Gastroesophageal sphincter (tissue), 4 donors: ENCODE measurements at places on chromosomes 2 and 18. TPM values are rescaled to one million over a fixed set of nuclear protein-coding genes. Genes with fewer than 3 reads are reported as not detected.
A peak's percentile ranks its signal among the peaks of the same experiment; 100 is the strongest.

GRCh38 chr2:65431421-65432226, 775 bp downstream of the SPRED2 start:
- no peak for ATAC-seq

GRCh38 chr2:217105733-217106649, 246.1 kb upstream of the TNP1 start:
- peak; percentile 39 for ATAC-seq

DNA sequence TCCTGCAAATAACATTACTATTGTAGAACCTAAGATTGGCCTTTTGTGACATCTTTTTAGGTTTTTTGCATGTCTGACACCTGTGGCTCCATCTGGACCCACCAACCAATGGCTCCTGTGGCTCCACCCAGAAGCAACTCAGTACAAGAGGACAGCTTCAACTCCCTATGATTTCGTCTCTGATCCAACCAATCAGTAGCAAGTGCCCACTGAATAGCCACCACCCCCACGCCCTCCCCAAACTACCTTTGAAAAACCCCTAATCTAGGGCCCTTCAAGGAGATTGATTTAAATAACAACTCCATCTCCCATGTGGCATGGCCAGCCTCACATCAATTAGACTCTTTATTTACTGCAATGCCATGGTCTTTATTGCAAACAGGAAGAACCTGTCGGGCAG, 23.6 kb downstream of the MPP4 start:
- no peak for ATAC-seq

- ATAC-seq = no peak
These were observed 137.6 kb upstream of the BCL2L11 start for GRCh38 chr2:110983133-110983532.

DNA sequence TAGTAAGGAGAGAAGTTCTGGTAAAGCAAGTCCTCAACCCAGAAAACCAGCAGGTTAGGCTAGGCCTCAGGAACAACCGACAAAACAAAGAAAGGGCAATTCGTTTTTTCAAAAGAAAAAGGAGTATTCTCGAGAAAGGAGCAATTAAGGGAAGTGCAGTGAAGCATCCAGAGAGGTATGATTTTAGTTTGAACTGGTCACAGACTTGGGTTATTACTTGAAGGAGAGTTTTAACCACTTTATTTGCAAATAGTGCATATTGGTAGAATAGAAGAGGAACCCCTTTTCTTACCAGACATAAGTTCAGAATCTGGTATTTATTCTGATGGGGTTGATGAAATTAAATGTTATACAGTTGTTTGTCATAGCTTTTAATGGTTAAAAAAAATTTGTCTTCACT, 110.0 kb upstream of the GCFC2 start:
- no peak for ATAC-seq

DNA sequence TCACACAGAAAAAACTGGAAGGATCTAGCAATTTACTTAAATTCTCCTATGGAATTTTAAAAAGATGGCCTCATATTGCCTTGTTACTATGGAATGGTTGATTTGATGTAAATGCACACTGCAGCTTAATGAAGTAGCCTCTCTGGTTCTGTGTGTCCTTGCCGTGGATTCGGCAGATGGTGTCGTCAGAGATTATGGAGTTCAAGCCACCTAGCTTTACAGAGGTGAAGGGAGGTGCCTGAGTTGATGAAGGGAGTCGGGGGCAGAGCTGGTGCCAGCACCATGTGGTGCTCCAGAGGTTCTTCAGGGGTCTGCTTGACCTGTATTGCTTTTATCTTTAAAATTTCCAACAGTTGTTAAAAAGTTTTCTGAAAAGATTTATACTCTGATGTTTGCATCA, 48.8 kb downstream of the ASAP2 start:
- no peak for ATAC-seq

GRCh38 chr2:241724259-241724974, 10.0 kb upstream of the D2HGDH start:
- no peak for ATAC-seq

GRCh38 chr18:61572871-61573270, 239.6 kb downstream of the CDH20 start:
- ATAC-seq = no peak

DNA sequence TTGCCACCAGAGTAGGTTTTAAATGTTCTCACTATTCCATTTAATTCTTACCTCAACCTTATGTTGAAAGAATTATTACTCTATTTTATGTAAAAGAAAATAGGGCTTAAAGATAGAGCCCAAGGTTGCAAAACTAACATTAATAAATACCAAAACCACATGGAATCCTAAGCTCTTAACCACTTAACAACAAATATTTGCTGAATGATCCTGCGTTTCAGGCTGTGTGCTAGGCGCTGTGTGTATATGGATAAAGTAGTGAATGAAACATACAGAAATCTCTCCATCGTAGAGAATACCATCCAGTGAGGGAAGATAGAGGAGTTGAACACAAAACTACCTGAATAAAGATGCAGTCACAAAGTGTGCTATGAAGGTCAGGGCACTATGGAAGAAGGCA, 485.1 kb downstream of the THSD7B start:
- ATAC-seq = no peak

GRCh38 chr18:11955239-11956029, 25.9 kb upstream of the IMPA2 start:
- ATAC-seq = peak; percentile 62

DNA sequence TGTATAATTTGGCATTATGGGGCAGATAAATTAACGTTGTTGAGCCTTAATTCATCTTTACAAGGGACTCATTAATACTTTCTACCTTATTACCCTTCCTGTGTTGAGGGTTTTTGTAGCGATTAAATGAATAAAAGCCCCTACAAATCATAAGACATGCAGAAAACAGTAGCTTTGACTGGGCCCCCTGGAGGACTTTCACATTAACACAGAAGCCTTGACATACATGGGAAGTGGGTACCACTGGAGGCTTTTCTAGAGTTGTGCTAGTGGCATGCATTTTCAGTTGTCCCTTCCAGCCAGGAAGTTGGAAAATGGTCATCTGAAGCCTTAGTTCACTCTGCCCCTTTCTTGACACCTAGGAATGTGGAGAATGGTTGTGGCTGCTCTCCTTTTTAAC, 30.2 kb downstream of the MTA3 start:
- ATAC-seq = no peak

GRCh38 chr18:8616028-8616401, 6.8 kb downstream of the RAB12 start:
- ATAC-seq = no peak

DNA sequence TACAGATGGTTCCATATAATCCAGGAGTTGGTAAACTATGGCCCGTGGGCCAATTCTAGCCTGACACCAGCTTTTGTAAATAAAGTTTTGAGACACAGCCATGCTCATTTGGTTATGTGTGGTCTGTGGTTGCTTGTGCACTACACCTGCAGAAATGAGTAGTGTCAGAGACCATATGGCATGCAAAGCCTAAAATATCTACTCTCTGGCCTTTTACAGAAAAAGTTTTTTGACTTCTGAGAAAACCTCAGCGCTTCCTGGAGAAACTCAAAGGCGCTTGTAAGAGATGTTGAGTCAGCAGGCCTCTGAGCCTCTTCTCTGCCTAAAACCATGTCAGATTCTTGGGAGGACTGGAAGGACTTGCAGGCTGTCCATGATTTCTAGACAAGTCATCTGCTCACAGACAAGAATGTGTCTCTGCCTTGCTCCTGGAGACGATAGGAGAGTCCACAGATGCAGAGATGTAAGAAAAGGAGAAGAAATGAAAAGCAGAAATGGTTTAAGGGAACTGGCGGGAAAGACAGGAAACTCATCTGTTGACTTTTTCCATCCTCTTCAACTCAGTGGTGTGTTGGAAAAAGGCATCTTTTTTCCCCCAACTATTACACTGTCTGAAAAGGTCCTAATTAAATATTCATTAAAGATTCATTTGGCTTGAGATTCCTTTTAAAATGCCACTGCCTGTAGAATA, 5.2 kb downstream of the TTC39C start:
- no peak for ATAC-seq

GRCh38 chr2:147603876-147604275, 241.0 kb upstream of the ACVR2A start:
- no peak for ATAC-seq

- ATAC-seq = no peak
These were observed 338.7 kb downstream of the HRH4 start for GRCh38 chr18:24799176-24799575.

The RFTN2 gene
- total RNA-seq = 7.4 TPM

The CCDC74B gene
- total RNA-seq = 3.8 TPM

The SLC5A7 gene
- total RNA-seq = 1.6 TPM

The RGPD4 gene
- not detected for total RNA-seq

The DCDC2C gene
- not detected for total RNA-seq

The TMEM178A gene
- 4.0 TPM for total RNA-seq

The PPP4R1 gene
- total RNA-seq = 110 TPM

The NEURL3 gene
- not detected for total RNA-seq
